ENCODE measurements at places on chromosomes 12 and 14.

- DNase-seq: no peak
Observed at GRCh38 chr14:77133720-77134338, 7.8 kb downstream of the ZDHHC22 start.

DNA sequence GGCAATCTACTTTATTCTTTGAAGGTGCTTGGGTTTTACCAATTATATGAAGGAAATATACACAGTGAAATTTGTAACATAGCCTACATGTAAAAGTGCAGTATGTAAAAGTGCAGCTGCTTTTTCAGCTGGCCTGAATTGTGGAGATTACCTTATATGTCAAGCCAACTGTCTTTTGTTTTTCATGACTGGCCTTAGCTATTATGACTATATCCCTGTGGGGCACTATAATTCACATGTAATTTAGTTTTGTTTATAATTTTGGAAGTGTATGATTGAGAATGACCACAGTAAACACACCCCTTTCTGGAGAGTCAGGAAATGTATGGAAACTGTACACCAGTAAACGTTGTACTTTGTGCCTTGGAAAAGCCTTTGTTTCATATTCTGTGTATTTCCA is 435.0 kb upstream of the STXBP6 start:
- no peak for DNase-seq

- no peak for DNase-seq
Observed at GRCh38 chr12:114894076-114894475, 210.1 kb upstream of the TBX3 start.

- DNase-seq: no peak
Observed at GRCh38 chr14:71243697-71244096, 336.4 kb downstream of the PCNX1 start.

GRCh38 chr12:129440278-129440677 is 463.5 kb downstream of the TMEM132D start:
- DNase-seq: no peak

GRCh38 chr12:88453323-88453722 is 126.9 kb downstream of the KITLG start:
- no peak for DNase-seq

Measured in stimulated activated CD8-positive, alpha-beta memory T cell treated with anti-CD3 and anti-CD28 coated beads, Interleukin-15, amount 100 ng/mL, for 24 hours (primary cell).